ENCODE measurements at places on chromosomes 2 and 18. TPM values are rescaled to one million over a fixed set of nuclear protein-coding genes. Genes with fewer than 3 reads are reported as not detected.

- H3K27ac ChIP-seq = no peak overlapping the region
- H3K4me3 ChIP-seq = no peak overlapping the region
- DNase-seq = no peak
- H3K27me3 ChIP-seq = peaks cover 5% of the 10 kb centered on the region
- H3K4me1 ChIP-seq = no peaks in the 10 kb centered on the region
- H3K36me3 ChIP-seq = no peaks in the 10 kb centered on the region
These were observed 3.7 kb downstream of the TNS1 start for GRCh38 chr2:217998926-217999594.

GRCh38 chr18:79775441-79776221 lies 22.1 kb upstream of the KCNG2 start:
- no peak overlapping the region for H3K4me3 ChIP-seq
- no peaks in the 10 kb centered on the region for H3K4me1 ChIP-seq
- no peaks in the 10 kb centered on the region for H3K27me3 ChIP-seq
- H3K27ac ChIP-seq = no peak overlapping the region

DNA sequence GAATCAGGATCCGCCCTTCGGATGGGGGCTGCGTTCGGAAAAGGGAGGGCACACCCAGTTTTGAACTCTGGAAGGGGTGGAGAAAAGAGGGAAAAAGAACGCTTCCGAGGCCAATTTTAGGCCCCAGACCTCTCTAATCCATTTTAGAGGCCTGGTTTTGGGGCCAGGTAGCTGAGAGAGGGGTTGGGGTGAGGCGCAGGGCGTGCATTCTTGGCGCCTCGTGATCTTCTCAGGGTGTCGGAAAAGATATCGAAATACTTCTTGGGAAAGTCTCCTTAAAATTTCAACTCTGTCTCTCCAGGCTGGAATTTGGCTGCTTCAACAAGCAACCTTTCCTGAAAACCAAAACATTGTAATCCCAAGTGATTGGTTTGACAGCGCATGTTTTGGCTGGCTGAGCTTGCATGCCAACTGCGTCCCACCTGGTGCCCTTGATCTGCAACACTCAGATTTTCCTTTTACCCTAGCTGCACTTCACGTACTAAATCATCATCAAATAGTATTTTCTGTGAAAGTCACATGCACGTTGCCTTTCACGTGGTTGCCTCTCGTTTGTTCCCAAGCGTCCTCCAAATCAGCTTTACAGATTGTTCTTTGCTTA lies 864 bp upstream of the XPO1 start:
- peak overlapping the region; percentile 94 for H3K27ac ChIP-seq
- peaks cover 19% of the 10 kb centered on the region for H3K4me1 ChIP-seq
- H3K27me3 ChIP-seq = no peaks in the 10 kb centered on the region
- peak; percentile 64 for DNase-seq
- H3K4me3 ChIP-seq = peak overlapping the region; percentile 89
- H3K36me3 ChIP-seq = peaks cover 22% of the 10 kb centered on the region

- peaks cover 11% of the 10 kb centered on the region for H3K4me1 ChIP-seq
- H3K36me3 ChIP-seq = peaks cover 56% of the 10 kb centered on the region
- H3K27ac ChIP-seq = no peak overlapping the region
- H3K27me3 ChIP-seq = no peaks in the 10 kb centered on the region
- H3K4me3 ChIP-seq = no peak overlapping the region
These were observed 12.2 kb downstream of the KANSL3 start for GRCh38 chr2:96625571-96626552.

The ZNF512 gene
- total RNA-seq = 37.0 TPM

DNA sequence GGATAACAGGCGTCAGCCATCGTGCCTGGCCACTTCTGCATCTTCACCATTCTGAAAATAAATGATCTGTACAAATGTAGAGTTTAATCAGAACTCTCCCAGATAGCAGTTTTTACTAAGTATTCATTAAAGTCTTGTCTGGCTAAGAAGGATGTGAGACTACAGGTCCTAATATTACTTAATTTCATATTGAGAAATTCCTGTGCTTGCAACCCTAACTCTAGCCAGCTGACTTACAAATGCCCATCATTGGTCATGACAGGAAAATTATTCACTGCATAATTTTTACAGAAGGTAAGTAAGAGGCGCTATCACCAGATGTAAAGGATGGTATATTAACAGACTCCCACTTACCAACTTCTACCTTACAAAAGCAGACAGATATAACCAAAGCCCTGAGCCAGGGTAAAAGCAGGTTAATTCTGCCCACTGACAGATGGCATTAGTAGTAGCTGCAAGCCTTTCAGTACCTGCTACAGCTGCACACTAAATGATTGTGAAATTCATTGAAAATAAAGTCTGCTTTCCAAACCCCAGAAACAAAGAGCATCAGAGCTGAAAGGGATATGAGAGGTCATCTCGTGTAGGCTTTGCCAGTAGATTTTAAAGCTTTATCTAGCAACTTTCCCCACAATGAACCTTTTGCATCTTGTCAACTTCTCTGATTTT lies 271.3 kb upstream of the STON1 start:
- H3K4me1 ChIP-seq = peaks cover 4% of the 10 kb centered on the region
- no peak for DNase-seq
- H3K27me3 ChIP-seq = peaks cover 2% of the 10 kb centered on the region

DNA sequence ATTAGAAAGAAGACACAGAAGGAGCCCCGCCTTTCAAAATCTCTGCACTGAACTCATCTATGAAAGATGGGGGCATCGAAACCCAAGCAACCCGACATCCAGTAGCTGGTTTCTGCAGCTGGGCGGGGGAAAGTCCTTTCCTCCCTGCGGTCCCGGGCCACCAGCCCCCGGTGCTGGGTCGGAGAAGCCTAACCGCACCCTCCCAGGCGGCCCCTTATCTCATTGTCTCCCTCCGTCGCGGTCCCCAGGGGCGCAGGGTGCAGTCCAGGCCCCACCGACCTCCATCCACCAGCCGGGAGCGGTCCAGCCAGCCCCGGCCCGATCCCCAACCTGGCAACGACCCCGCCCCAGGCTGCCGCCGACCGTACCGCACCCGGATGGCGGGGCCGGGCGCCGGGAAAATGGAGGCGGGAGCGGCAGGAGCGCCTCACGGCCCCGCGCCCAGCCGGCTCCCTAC lies 452 bp downstream of the RAPH1 start:
- H3K27me3 ChIP-seq = peaks cover 64% of the 10 kb centered on the region
- H3K36me3 ChIP-seq = no peaks in the 10 kb centered on the region
- H3K27ac ChIP-seq = no peak overlapping the region
- peak; percentile 45 for DNase-seq

GRCh38 chr2:20242727-20243377 lies 17.9 kb upstream of the SDC1 start:
- DNase-seq = no peak
- no peak overlapping the region for H3K4me3 ChIP-seq
- H3K27me3 ChIP-seq = peaks cover 4% of the 10 kb centered on the region
- peak overlapping the region; percentile 22 for H3K27ac ChIP-seq
- H3K36me3 ChIP-seq = peaks cover 18% of the 10 kb centered on the region
- peaks cover 7% of the 10 kb centered on the region for H3K4me1 ChIP-seq

DNA sequence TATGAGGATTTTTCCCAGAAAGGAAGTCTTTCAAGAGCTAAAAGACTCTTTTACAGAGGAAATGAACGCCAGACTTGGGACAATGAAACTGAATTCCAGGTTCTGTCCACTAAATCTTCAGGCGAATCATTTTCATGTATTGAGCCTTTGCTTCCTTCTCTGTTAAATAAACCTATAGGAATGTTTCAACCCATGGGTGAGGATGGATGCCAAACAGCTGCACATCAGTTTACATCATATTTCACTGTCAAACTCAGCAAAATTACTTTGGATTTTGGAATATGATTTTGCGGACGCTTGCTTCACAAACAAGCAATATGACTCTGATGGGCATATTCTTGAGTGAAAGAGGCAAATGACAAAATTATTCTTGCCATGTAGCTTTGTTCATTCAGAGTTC lies 256.1 kb upstream of the ZNF521 start:
- H3K36me3 ChIP-seq = no peaks in the 10 kb centered on the region
- H3K4me1 ChIP-seq = no peaks in the 10 kb centered on the region
- no peak overlapping the region for H3K4me3 ChIP-seq
- no peaks in the 10 kb centered on the region for H3K27me3 ChIP-seq
- no peak overlapping the region for H3K27ac ChIP-seq

The PPIL3 gene
- total RNA-seq = 81.6 TPM

GRCh38 chr18:47758000-47758399 lies 172.5 kb downstream of the SMAD2 start:
- H3K27me3 ChIP-seq = peaks cover 6% of the 10 kb centered on the region
- no peak for DNase-seq
- H3K4me1 ChIP-seq = no peaks in the 10 kb centered on the region
- H3K36me3 ChIP-seq = no peaks in the 10 kb centered on the region
- H3K4me3 ChIP-seq = no peak overlapping the region

The CYTIP gene
- total RNA-seq = 227 TPM

GRCh38 chr2:67576991-67577390 lies 179.9 kb downstream of the ETAA1 start:
- no peaks in the 10 kb centered on the region for H3K27me3 ChIP-seq
- no peaks in the 10 kb centered on the region for H3K4me1 ChIP-seq
- H3K36me3 ChIP-seq = no peaks in the 10 kb centered on the region
- H3K4me3 ChIP-seq = no peak overlapping the region
- no peak for DNase-seq

DNA sequence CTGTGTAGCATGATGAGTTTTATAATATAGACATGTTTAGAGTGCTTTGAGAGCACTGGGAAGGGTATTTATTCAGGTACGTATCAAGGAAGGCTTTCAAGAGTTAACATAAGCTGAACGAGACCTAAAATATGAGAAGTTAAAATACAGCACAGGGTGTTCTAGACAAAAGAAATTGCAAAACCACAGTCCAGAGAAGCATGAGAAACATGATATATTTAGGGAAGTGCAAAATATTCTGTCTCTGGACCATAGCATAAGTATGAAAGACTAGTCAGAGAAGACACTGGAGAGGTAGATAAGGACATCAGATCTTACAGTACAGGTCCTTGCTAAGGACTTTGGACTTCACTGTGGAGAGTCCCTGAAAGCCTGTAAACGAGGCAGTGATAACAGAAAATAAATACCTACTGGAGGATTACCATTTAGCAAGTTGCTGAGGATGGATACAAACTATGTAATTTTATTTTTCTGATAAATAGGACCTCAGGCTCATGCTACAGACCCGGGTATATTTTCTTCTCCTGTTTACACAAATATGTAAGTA lies 43.7 kb downstream of the FSIP2 start:
- H3K4me3 ChIP-seq = no peak overlapping the region
- H3K36me3 ChIP-seq = no peaks in the 10 kb centered on the region
- H3K4me1 ChIP-seq = no peaks in the 10 kb centered on the region
- H3K27me3 ChIP-seq = no peaks in the 10 kb centered on the region
- H3K27ac ChIP-seq = no peak overlapping the region
- no peak for DNase-seq

GRCh38 chr2:208654056-208654455 lies 247.5 kb downstream of the PTH2R start:
- no peak overlapping the region for H3K4me3 ChIP-seq
- H3K36me3 ChIP-seq = no peaks in the 10 kb centered on the region
- no peak overlapping the region for H3K27ac ChIP-seq
- no peak for DNase-seq
- no peaks in the 10 kb centered on the region for H3K4me1 ChIP-seq

- no peaks in the 10 kb centered on the region for H3K4me1 ChIP-seq
- no peak overlapping the region for H3K4me3 ChIP-seq
- DNase-seq = no peak
- peaks cover 17% of the 10 kb centered on the region for H3K27me3 ChIP-seq
These were observed 30.2 kb downstream of the CAPN13 start for GRCh38 chr2:30776831-30777635.

The GPR45 gene
- not detected for total RNA-seq

DNA sequence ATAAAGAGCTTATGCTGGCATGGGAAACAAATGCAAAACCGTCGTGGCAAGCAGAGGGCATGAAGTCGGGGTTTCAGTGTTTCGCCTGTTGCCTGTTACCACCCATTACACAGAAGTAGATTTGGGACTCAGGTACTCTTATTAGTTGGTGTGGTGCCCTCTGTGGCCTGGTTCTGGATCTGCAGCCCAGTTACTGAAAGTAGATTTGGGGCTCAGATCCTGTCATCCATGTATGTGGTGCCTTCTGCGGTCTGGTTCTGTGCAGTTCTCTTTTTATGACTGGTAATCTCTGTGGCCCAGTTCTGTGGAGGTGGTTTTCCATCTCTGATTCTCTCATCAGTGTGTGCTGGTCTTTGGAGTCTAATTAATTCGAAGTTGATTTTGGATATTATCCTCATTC lies 45.2 kb downstream of the ADNP2 start:
- peaks cover 3% of the 10 kb centered on the region for H3K36me3 ChIP-seq
- H3K4me3 ChIP-seq = no peak overlapping the region
- H3K4me1 ChIP-seq = no peaks in the 10 kb centered on the region
- no peak overlapping the region for H3K27ac ChIP-seq
- peaks cover 4% of the 10 kb centered on the region for H3K27me3 ChIP-seq
- DNase-seq = peak; percentile 64

The NGEF gene
- total RNA-seq = not detected

The CRYGC gene
- not detected for total RNA-seq

- peaks cover 77% of the 10 kb centered on the region for H3K4me1 ChIP-seq
- DNase-seq = peak; percentile 72
- H3K36me3 ChIP-seq = peaks cover 68% of the 10 kb centered on the region
- no peaks in the 10 kb centered on the region for H3K27me3 ChIP-seq
- peak within 1 kb of the TSS; percentile 86 for H3K27ac ChIP-seq
These were observed at the start of gene RNF144A for GRCh38 chr2:6917071-6917760. RNF144A (plus strand) TSS chr2:6917412; CDS start chr2:6996927, 79,515 bp downstream.

DNA sequence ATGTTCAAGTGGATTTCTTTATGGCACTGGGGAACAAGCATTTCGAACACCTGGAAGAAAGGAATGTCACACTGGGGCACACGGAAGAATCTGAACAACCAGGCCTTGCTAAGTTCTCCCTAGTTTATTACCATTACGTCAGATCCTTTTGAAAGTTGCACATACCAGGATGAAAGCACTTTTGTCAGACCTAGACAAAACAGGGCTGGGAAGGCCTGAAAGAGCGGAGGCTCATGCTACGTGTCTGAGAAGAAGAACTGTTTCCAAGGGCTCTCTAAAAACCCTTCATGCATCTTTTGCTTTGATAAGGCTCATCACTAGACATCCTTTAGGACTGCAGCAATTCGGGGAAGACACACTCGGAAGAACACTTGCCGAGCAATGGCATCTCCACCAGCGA lies 15.4 kb upstream of the SLC25A52 start:
- no peak overlapping the region for H3K4me3 ChIP-seq
- peaks cover 4% of the 10 kb centered on the region for H3K4me1 ChIP-seq
- peaks cover 2% of the 10 kb centered on the region for H3K36me3 ChIP-seq
- no peaks in the 10 kb centered on the region for H3K27me3 ChIP-seq
- H3K27ac ChIP-seq = no peak overlapping the region
- DNase-seq = no peak

GRCh38 chr2:24439280-24439970 lies 51.6 kb upstream of the NCOA1 start:
- no peak overlapping the region for H3K27ac ChIP-seq
- H3K4me1 ChIP-seq = no peaks in the 10 kb centered on the region
- H3K4me3 ChIP-seq = no peak overlapping the region
- DNase-seq = no peak
